ENCODE measurements at places on chromosomes 2 and 18.
A peak's percentile ranks its signal among the peaks of the same experiment; 100 is the strongest.

- no peak for DNase-seq
These were observed at the start of gene SIX2 for GRCh38 chr2:45009303-45009927. SIX2 (minus strand) TSS chr2:45009452; CDS start chr2:45009110, 342 bp downstream.

DNA sequence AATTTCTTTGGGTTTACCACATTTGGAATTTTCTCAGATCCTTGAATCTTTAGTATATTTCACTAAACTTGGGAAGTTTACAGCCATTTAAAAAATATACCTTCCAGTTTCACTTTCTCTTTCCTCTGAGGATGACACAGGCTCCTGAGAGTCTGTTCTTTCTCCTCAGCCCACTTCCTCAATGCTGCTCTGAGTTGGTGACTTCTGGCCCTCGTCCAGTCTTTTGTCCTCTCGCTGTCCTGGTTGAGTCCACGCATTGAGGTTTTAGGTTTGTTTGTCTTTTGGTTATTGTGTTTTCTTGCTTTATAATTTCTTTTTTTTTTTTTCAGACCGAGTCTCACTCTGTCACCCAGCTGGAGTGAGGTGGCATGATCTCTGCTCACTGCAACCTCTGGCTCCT is 40.7 kb upstream of the GALR1 start:
- DNase-seq = peak; percentile 89

GRCh38 chr2:99928470-99929053 is 213.8 kb downstream of the AFF3 start:
- DNase-seq = peak; percentile 32

DNA sequence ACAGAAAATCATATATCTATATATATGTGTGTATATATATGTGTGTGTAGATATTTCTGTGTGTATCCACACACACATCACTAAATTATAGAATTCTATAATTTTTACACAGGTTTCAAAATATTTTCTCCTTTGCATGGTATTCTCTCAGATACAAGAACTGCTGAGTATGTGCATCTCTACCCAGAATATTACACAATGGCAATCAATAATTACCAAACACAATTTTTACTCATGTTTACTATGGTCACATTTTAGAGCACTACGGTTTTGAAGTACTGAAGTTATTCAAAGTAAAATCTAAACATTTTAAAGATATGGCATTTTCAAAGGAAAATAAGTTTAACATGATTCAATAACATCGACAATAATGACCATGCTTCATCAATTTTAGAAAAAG is 258.5 kb downstream of the PAX3 start:
- DNase-seq = no peak

GRCh38 chr2:8993902-8994278 is 9.6 kb downstream of the MBOAT2 start:
- DNase-seq = no peak

GRCh38 chr18:48669180-48669675 is 130.4 kb downstream of the CTIF start:
- peak; percentile 22 for DNase-seq

DNA sequence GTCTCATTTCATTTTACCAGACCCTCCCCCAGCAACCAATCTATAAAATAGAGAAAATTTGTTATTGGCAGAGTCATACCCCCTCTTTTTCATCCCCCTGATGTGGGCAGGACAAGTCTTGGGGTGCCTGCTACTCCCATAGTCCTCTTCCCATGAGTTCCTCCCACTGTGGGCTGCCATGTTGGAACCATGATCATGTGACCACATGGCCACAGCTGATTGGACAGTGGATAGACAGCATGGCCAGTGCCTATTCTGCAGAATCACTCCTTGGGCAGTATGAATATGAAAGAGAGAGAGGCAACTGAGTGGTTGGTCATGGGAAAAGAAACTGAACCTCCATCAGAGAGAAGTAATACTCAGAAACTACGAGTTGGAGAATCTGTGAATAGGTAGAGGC is 84.9 kb downstream of the PDCL3 start:
- no peak for DNase-seq

DNA sequence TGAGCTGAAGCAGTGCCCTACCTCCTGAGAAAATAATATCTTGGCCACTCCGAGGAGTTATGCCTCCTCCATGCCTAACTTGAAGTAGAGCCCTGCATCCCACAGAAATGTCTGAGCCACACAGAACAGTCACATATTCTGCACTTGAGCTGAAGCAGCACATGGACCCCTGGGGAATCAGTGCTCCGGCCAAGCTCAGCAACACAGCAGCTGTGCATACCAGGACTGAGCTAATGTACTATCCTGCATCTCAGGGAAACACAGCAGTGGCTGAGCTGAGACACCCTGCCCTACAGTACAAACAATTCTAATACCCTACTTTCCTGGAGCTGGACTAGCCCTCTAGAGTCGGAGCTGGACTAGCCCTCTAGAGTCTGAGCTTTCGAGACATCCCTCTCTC is 166.9 kb downstream of the ZNF516 start:
- no peak for DNase-seq

DNA sequence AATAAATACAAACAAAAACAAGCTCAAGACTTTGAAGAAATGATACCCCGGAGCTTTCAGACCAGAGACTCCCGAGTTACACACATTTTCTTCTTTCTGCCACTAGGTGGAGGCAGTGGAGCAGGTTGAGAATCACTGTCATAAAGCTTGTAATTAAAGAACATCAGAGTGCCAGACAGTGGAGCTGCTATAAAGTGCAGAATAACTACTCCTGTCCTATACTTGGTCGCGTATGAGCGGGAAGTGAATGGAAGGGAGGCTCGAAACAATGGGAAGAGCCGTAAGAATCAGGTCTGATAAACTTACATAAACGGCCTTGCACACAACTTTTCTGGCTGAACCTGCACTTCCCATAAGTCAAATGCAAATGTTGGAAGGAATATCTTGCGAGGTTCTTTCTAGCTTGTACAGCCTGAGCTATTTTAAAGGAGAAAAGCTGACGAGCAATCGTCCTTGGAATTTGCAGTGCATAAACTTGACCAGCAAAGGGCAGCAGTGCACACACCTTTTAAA is 189.0 kb downstream of the RPIA start:
- DNase-seq = peak; percentile 62

- DNase-seq = no peak
These were observed 82.9 kb downstream of the TNS1 start for GRCh38 chr2:217919781-217920351.

DNA sequence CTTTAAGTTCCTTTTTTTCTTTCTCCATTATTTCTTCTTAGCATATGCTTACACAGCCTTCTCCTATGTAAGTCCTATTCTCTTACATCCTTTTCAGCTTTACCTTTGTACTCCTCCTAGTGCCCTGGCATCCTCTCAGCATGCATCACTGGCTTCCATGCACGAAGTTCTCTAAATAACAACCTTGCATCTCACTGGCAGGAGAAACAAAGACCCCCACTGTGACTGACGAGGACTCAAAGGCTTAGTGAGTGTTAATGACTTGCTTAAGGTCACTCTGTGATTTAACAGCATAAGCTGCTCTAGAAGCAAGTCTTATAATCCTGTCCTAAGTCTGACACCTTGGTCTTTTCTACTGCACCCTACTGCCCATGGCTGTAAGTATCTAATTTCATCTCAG is 1236.0 kb upstream of the CELF4 start:
- no peak for DNase-seq

- no peak for DNase-seq
These were observed 1.4 kb downstream of the NEDD4L start for GRCh38 chr18:58045242-58046092.

- no peak for DNase-seq
These were observed 299.0 kb downstream of the FBXO15 start for GRCh38 chr18:73848656-73849055.

- no peak for DNase-seq
These were observed 249.8 kb downstream of the TXNL1 start for GRCh38 chr18:56388571-56388970.

GRCh38 chr2:40488927-40489677 is 37.2 kb upstream of the SLC8A1 start:
- peak; percentile 91 for DNase-seq

DNA sequence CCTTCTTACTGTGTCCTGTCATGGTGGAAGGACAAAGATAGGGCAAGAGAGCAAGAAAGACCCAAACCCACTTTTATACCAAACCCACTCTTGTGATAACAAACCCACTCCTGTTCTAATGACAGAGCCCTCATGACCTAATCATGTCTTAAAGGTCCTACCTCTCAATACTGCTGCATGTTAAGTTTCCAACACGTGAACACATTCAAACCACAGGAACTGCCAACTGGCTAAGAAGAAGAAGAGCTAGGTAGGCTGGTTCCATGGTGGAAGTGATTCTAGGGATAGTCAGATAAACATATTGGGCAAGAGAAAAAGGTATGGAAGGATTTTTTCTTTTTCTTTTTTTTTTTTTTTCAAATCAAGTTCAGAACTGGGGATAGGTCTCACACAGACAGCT is 22.0 kb downstream of the CTLA4 start:
- DNase-seq = no peak

Data from inflammatory macrophage treated with lipopolysaccharide for 4 hours (primary cell).